Mammary epithelial cell (primary cell): ENCODE measurements at places on chromosomes 5 and 9.
A peak's percentile ranks its signal among the peaks of the same experiment; 100 is the strongest.

DNA sequence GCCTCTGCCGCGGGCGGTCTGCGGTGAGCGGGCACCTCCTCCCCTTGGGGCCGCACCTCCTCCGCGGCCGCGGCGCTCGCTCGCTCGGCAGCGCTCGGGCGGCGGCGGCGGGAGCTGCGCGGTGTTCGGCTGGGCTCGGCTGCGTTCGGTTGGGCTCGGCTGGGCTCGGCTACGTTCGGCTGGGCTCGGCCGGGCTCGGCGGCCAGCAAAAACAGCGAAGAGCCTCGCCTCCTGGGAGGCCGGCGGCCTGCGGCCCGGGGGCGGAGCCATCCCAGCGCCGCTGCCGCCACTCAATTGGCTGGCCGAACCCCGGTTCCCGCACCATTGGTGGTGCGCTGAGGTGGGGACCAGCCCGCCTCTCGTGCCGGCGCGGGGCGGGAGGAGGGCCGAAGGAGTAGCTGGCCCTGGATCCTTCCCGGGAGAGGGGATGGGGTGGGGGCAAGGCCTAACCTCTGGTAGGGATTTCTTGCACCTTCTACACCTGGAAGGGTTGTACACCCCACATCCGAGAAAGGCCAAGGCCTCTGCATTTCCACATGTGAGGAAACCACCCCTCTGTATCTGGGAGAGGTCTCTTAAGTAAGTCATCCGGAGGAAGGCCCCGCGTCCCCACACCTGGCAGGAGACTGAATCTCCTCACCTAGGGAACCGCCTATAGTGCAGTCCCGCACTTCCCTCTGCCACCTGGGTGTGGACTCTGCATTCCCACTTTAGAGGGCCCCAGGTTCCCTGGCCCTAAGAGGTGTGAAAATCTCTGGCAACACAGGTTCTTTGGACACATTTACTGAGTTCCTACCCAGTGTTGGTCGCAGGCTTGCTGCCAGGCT is at the start of gene ENHO:
ENHO (minus strand) TSS at position 20 of the 827 bp plus-strand sequence. CDS start 1,295 bp downstream, outside the sequence.
- peak; percentile 88 for DNase-seq

DNA sequence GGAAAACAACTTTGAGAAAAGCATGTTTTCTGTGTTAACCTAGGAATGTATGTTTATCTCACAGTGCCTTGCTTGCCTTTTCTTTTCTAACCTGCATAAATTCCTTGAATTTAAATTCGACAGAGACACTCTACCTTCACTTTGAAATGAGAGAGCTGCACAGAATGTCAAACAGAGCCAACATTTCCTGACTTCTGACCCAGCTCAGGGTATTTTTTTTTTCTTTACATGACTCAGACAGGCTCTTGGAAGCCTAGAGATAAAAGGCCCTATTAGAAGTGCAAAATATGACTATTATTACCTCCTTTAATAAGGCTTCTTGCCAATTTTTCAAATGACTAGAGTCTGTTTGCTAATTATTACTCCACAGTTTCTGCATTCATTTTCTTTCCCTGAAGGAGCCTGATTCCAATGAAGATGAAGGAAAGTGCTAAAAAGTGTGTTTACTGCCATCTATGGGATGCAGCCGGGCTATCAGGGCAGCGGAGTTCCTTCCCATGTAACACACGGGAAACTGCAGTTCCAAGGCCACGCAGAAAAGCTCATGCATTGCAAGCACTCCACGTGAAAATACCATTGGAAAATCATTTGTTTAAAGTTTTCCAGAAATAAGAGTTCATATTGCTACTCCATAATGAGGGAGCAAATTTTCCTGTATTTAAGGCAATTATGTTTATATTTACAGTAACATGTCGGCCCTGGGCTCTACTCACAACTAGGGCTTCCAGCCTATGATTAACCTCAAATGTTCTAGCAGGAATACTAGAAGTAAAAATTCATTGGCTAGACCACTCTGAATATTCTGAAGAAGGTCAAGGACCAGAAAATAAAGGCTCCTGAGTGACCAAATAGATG is 485.6 kb downstream of the ZSWIM6 start:
- DNase-seq = peak; percentile 46

- DNase-seq = peak; percentile 91
These were observed 41.1 kb downstream of the DAP start for GRCh38 chr5:10719965-10720364.

- no peak for DNase-seq
These were observed 672.9 kb downstream of the NR2F1-AS1 start for GRCh38 chr5:92907938-92908606.

DNA sequence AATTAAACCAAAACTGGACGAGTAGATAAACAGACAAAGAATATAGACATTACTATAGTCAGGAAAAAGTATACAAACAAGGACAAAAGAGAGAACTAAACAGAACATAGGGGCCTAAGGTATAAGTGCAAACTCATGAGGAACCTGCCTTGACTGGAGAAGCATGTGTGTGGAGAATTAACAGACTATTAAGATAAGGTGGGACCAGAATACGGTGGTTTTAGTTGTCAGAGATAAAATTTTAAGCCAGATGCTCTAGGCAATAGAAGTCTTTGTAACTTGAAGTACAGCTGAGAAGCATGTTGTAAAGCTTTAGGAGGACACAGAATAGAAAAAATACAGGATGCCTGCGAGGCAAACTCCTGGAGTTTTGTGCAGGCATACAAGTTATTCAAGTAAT is 707.1 kb downstream of the PTPRD start:
- no peak for DNase-seq

DNA sequence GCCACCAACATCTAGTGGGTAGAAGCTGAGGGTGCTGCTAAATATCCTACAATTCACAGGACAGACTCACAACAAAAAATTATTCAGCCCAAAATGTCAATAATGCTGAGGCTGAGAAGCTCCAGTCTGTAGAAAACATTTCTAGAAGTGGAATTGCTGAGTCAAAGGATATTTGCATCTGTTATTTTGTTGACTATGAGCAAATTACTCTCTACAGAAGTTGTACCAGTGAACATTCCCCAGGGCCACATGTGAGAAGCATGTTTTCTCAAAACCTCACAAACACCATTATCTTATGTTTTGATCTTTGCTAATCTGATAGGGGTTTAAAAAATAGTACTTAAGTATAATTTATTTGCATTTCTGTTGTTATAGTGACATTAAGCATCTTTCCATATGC is 15.4 kb downstream of the ITK start:
- DNase-seq = no peak

- no peak for DNase-seq
These were observed 94.0 kb downstream of the SMARCA2 start for GRCh38 chr9:2109069-2109650.

DNA sequence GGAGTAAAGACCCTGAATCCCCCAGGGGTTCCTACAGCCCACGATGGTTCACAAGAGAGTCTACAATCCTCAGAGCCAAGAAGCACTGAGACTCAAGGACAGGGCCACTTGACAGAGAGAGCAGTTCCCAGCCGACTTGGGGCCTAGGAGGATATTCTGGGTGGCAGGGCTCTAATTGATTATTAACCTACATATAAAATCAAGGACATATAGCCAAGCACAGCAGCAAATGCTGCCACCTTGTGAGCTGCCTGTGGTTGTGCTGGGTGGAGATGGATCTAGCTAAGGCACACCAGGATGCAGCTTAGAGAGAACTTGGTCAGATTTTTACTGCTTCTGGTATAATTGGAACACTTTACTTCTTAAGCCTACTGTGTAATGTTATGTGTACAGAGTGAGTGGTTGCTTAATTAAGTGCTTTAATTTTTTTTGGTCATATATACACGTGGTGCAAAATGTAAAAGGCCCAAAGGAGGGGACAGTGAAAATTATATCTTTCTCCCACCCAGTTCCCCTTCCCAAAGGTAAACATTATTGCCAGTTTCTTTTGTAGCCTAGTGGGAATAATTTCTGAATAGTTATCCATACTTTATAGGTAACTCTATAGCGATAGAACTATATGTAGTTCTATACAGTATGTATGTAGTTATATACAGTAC is 78.8 kb downstream of the F2RL2 start:
- DNase-seq = peak; percentile 16

GRCh38 chr9:134891053-134891452 is 10.4 kb downstream of the FCN2 start:
- DNase-seq = no peak

- DNase-seq = peak; percentile 88
These were observed 201.2 kb downstream of the TARS1 start for GRCh38 chr5:33641744-33642505.

GRCh38 chr9:72462340-72462739 is 59.1 kb upstream of the TMC1 start:
- DNase-seq = no peak

GRCh38 chr5:3349704-3350565 is 245.7 kb upstream of the IRX1 start:
- DNase-seq = no peak

DNA sequence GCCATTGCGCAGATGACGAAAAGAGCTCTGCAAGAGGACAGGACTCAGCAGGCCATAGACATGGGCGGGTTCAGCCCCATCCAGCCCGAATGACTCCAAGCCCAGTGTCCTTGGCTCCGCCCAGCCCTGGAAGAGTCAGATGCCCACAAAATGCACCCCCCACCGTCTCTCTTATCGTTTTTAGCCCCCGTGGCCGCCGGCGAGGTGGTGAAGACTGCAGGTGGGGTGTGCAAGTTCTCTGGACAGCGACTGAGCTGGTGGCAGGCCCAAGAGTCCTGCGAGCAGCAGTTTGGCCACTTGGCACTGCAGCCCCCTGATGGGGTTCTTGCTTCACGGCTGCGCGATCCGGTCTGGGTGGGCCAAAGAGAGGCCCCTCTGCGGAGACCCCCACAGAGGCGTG is 2.1 kb downstream of the ADGRD2 start:
- no peak for DNase-seq

- DNase-seq = no peak
These were observed 2.8 kb downstream of the LRRC14B start for GRCh38 chr5:194102-194501.

DNA sequence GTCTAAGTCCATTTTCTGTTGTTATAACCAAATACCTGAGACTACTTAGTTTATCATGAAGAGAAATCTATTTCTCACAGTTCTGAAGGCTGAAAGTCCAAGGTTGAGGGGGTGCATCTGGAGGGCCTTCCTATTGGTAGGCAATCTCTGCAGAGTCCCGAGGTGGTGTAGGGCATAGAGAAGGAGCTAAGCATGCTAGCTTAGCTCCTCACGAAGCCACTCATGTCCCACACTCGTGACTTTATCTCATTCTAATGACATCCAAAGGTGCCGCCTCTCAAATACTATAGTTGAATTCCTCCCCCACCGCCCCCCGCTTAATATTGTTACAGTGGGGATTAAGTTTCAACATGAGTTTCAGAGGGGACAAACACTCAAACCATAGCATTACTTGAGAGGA is 36.0 kb upstream of the ZBED3 start:
- DNase-seq = no peak

GRCh38 chr5:168976311-168976970 is 324.5 kb downstream of the SLIT3 start:
- no peak for DNase-seq

DNA sequence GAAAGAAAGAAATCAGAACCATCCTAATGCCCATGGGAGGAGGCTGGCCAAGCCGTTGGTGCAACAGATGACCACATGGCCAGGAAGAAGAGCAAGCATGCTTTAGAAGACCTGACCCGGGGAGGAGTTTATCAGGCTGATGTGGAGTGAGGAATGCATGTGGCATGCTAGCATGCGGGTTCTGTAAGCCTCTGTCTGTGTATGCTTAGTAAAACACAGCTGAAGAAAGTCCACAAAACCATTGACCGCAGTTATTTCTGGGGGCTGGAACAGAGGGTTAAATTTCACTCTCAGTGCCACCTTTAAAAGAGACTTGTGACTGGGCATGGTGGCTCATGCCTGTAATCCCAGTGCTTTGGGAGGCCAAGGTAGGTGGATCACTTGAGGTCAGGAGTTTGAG is 19.1 kb downstream of the GFI1B start:
- DNase-seq = no peak

- peak; percentile 16 for DNase-seq
These were observed 55.3 kb downstream of the OR2K2 start for GRCh38 chr9:111274737-111275136.

GRCh38 chr9:136054798-136055714 is 40.0 kb downstream of the NACC2 start:
- DNase-seq = no peak

GRCh38 chr5:147617191-147617606 is 107.3 kb upstream of the DPYSL3 start:
- DNase-seq = no peak

- no peak for DNase-seq
These were observed 5.8 kb downstream of the DPP7 start for GRCh38 chr9:137108608-137109249.

DNA sequence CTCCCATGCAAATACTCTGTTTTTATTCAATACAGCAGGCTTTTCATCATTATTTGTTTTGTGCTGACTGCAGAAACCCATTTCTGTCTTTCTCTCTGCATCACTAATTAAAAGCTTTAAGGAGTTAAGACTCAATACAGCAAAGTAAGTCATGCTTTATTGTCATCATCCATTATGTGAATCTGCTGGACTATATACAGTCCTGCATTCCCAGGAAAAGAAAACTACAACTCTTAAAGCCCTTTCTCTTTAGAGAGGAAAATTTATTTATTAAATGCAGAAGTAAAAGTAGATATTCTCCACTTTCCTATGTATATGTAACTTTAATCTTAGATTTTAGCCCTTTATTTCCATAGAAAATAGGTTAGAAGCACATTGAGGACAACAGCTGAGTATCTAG is 706.6 kb upstream of the RGMB start:
- DNase-seq = no peak

DNA sequence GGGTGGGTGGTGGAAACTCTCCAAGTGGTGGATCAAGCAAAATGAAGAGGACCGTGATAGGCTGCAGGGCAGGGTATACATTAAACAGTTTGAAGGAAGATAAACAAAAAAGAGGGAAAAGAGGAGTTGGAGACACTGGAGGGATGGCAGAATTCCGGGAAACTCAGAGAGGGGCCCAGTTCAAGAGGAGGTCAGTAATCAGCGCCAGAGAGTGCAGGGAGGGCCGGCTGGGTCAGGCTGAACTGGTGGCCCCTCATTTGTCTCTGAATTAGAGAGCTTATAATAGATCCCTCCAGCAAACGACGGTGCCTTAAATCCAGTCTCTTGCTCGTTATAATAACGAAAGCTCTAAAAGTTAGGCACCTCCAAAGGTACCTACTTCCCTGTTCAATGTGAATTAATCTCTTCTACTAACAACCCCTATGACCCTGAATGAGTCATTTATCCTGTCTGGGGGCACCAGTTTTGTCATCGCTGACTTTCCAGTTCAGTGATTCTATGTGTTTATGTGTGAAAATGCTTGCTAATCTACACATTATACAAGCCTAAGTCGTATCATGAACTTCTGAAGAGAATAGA is 2.4 kb upstream of the ZSWIM6 start:
- DNase-seq = no peak

DNA sequence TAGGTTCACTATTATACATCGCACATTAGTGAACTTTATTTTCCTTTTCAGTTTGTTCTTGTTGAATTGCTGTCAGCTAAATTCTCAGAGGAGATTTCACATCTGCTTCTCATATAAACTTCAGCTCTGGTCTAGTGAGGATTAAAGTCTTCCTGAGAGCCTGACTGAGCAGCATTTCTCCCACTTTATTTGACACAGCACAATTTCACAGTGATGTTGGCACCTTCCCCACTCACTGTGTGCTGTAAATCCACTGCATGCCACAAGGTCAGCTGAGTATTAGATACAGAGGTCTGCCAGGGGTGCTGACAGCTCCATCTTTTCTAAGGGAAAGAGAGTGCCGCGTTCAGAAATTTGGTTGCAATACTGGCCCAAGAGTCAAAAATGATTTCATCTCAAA is 567.4 kb downstream of the PRR16 start:
- DNase-seq = no peak
